ENCODE measurements at places on chromosomes 4 and X.

GRCh38 chrX:40248822-40249221 lies 151.1 kb upstream of the BCOR start:
- DNase-seq = no peak

GRCh38 chr4:116005037-116005805 lies 891.8 kb upstream of the NDST4 start:
- no peak for DNase-seq

GRCh38 chrX:111830571-111830970 lies 45.4 kb upstream of the TRPC5OS start:
- DNase-seq = no peak

- DNase-seq = no peak
These were observed 47.9 kb upstream of the ITM2A start for GRCh38 chrX:79415056-79415455.

DNA sequence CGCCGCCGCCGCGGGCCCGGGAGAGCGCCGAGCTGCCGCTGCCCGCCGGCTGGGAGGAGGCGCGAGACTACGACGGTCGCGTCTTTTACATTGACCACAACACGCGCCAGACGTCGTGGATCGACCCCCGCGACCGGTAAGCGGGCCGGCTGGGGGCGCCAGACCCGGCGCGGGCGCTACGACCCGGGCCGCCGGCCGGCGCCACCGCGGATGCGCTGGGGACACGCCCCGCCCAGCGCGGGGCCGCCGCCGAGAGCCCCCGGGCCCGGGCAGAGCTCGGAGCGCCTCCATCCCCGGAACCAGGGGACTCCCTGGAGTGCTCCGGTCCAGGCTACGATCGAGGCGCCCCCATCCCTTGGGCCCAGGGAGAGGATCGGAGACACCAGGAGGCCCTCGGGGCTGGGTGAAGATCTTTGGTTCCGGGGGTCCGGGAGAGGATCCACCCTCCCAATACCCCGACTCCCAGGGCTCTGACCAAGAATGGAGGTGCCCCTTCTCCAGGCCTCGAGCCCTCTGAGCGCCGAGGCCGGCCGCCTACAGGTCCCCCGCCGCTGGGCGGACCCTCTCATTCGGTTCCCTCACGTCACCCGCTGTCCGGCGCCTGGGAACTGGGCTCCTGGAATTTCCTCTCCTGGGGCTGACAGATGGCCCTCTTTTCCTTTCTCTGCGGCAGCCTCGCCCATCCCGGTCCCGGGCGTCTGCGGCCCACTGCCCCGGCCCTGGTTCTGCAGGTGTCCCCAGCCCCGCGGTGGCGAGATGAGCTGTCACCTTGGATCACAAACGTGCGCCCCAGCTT lies 48.8 kb downstream of the CLDN34 start:
- peak; percentile 31 for DNase-seq

GRCh38 chrX:96424007-96424406 lies 260.6 kb upstream of the DIAPH2 start:
- DNase-seq = no peak

GRCh38 chr4:90254357-90254756 lies 127.2 kb downstream of the CCSER1 start:
- no peak for DNase-seq

- DNase-seq = no peak
These were observed 62.5 kb upstream of the GPR174 start for GRCh38 chrX:79081895-79082512.

DNA sequence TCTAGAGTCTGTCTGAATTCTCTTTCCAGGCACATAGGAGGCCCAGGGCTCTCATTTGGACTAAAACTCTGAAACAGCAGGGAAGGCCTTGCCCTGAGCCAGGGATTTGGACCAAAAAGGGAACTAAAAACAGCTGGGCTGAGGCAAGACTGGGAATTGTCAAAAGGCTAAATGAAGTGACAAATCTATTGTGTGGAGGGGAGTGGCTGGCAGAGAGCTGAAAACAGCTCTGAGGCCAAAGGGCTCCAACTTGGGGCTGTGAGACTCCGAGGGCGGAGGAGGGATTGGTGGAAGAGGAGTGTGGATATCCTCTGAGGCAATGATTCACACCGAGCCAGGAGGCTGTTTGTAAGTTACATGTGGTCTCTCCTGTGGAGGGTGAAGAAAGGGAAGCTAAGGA lies 63.2 kb downstream of the PHEX start:
- DNase-seq = no peak

GRCh38 chrX:13750204-13750603 lies 15.7 kb downstream of the OFD1 start:
- no peak for DNase-seq

DNA sequence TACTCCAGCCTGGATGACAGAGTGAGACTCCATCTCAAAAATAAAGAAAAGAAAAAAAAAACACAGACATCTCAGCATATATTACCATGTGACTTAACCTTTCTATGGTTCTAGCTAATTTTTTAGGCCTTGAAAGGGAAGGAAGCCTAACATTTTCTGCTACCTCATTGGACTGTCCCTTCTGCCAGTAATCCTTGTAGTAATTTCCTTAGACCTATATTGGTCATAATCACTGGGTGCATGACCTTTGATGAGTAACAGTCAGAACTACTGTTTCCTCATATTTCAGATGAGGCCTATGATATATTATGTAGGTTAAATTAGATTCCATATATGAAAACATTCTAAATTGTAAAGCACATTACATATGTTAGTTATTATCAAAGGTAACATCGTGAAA lies 9.6 kb downstream of the XIAP start:
- no peak for DNase-seq

GRCh38 chrX:63652086-63652765 lies 132.8 kb downstream of the ARHGEF9 start:
- no peak for DNase-seq

DNA sequence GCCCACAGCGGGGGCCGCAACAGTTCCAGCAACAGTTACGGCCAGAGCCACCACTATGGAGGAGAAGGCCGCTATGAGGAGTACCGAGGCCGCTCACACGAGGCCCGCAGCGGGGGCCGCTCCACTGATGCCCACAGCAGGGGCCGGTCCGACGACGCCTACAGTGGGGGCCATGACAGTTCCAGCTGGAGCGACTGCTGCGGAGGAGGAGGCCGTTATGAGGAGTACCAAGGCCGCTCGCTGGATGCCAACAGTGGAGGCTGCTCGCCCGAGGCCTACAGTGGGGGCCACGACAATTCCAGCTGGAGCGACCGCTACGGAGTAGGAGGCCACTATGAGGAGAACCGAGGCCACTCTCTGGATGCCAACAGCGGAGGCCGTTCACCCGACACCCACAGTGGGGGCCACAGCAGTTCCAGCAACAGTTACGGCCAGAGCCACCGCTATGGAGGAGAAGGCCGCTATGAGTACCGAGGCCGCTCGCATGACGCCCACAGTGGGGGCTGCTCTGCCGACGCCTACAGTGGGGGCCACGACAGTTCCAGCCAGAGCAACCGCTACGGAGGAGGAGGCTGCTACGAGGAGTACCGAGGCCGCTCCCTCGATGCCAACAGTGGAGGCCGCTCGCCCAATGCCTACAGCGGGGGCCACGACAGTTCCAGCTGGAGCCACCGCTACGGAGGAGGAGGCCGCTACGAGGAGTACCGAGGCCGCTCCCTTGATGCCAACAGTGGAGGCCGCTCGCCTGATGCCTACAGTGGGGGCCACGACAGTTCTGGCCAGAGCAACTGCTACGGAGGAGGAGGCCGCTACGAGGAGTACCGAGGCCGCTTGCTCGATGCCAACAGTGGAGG lies 1.7 kb downstream of the RBMXL3 start:
- no peak for DNase-seq

- no peak for DNase-seq
These were observed 10.7 kb downstream of the KLHL8 start for GRCh38 chr4:87209696-87210095.

GRCh38 chr4:185738820-185739219 lies 73.2 kb downstream of the SORBS2 start:
- no peak for DNase-seq

DNA sequence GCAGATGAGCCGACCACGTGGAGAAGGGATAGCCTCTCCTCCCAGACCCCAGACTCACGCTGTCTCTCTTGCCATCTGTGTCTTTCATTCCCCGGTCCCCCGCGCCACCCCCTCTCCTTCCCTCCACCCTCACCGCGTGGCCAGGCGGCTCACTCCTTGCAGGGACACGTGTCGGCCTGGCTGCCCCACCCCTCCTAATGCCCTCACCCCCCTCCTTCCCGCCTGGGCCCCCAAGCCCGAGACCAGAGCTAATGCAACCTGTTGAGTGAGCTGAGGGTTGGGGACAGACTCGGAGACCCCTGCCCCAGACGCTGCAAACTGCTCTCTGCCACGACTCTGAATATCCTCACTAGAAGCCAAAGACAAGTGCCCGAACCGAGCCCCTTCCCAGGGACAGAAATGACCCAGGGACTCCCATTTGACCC lies 1.8 kb downstream of the SLC38A5 start:
- DNase-seq = no peak

- no peak for DNase-seq
These were observed 3.9 kb downstream of the ARL13A start for GRCh38 chrX:100973411-100973810.

DNA sequence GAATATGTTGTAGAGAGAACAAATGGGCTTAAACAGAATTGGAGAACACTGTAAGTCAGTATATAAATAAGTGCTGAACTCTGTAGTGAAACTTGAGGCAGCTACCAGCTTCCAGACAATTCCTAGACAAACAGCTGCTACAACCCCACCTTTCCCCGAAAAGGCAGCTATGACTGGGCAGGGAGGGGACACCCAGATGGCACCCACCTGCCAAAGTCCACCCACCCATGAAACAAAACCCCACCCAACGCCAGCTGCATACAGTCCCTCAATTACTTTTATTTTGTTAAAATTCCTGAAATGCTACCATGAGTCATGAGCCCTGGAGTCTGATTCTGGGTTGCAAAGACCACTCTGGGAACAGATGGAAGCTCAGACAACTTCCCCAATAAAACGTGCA lies 24.4 kb downstream of the RELL1 start:
- no peak for DNase-seq

- DNase-seq = no peak
These were observed 262.1 kb downstream of the NKX6-1 start for GRCh38 chr4:84237008-84237407.

DNA sequence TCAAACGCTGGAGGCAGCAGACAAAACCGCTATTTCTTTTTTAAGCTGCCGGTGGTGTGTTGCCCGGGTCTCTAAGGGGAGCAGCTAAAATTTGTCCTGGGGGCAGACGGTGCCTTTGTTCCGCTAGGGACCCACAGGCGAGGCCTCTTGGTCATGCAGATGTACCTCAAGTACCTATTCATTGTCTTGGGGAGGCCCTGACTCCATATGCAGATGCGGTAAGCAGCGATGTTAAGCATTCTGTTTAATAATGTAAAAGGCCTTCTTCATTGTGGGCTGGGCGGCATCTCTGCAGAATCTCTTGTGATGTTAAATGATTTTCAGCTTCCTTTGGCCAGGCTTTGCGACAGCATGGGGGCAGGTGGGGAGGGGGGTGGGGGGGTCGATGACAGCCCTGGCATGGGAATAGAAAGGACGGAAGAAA lies 98.9 kb upstream of the PJA1 start:
- DNase-seq = no peak
